ENCODE measurements at places on chromosomes 13 and 19.

GRCh38 chr19:54162241-54162805 lies 2.8 kb upstream of the LENG1 start:
- peak overlapping the region; percentile 78 for H3K4me3 ChIP-seq
- H3K27ac ChIP-seq, result peak overlapping the region; percentile 83
- H3K27me3 ChIP-seq, result peaks cover 42% of the 10 kb centered on the region
- peaks cover 11% of the 10 kb centered on the region for H3K36me3 ChIP-seq
- DNase-seq, result peak; percentile 89

DNA sequence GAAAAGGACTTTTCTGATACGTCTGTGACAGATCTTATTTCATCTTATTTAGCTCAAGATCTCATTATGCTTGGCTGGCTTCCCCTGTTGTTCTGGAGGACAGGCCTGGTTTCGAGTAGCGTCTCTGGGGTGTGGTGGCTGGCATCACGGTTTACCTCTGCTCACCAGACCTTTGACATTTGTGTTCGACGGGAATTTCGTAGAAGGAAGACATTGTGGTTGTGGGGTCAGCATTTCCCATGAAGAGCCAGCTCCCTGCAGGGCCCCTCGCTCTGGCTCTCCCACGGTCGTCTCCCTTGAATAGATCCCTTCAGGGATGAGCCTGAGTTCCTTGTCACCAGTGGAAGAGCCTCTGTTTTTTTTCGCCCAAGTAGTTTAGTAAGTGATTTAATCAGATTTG lies 78.6 kb upstream of the TEX29 start:
- no peaks in the 10 kb centered on the region for H3K4me1 ChIP-seq
- no peaks in the 10 kb centered on the region for H3K27me3 ChIP-seq
- no peak overlapping the region for H3K4me3 ChIP-seq
- H3K36me3 ChIP-seq, result peaks cover 38% of the 10 kb centered on the region
- no peak for DNase-seq

DNA sequence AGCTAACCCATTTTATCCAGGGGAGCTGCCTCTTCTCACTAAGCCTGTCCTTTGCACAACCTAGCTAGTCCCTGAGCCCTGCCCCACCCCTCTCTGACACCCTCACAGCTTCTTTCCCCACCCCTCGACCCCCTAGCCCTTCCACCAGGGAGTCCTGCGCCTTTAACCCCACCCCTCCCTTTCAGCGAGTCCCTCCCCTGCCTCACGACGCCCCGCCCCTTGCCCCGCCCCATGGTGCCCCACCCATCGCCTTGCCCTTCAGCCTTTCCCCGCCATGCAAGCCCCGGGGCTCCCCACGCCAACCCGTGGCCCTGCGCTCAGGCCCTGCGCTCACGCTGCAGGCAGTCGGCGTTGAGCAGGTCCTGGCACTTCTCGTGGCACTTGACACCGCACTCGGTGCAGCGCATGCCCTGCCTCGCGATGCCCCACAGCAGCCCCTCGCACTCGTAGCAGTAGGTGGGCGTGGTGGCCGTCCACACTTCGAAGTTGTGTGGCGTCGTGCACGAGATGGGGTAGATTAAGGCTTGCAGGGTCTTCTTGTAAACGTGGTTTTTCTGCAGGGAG lies 40.0 kb downstream of the UNC13A start:
- H3K36me3 ChIP-seq, result no peaks in the 10 kb centered on the region
- H3K27me3 ChIP-seq, result peaks cover 5% of the 10 kb centered on the region
- no peaks in the 10 kb centered on the region for H3K4me1 ChIP-seq
- no peak for DNase-seq
- no peak overlapping the region for H3K27ac ChIP-seq
- H3K4me3 ChIP-seq, result no peak overlapping the region

- no peak overlapping the region for H3K27ac ChIP-seq
- no peaks in the 10 kb centered on the region for H3K36me3 ChIP-seq
These were observed 393.6 kb downstream of the TDRD3 start for GRCh38 chr13:60790620-60791019.

DNA sequence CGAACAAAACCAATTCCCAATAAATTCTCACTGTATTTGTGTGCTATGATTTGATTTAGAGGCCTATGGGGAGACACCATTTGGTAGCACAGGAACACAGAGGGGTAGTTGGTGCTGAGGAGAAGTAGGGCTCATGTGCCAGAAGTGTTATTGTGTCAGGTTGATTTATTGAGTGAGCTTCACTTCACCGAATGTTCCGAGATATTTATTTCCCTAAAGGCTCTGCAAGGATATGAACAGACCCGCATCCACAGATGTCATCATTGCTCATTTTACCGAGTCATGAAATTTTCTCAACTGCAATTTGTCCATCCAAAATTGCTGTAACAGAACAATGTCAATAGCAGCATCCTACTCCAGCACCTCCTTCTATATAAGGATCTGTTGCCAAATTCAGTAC lies 69.5 kb downstream of the DACH1 start:
- H3K27ac ChIP-seq, result no peak overlapping the region
- H3K36me3 ChIP-seq, result no peaks in the 10 kb centered on the region
- no peaks in the 10 kb centered on the region for H3K27me3 ChIP-seq

GRCh38 chr13:75365724-75366173 lies 116.2 kb downstream of the TBC1D4 start:
- H3K36me3 ChIP-seq, result no peaks in the 10 kb centered on the region
- peaks cover 10% of the 10 kb centered on the region for H3K4me1 ChIP-seq
- no peak for DNase-seq
- no peak overlapping the region for H3K4me3 ChIP-seq

DNA sequence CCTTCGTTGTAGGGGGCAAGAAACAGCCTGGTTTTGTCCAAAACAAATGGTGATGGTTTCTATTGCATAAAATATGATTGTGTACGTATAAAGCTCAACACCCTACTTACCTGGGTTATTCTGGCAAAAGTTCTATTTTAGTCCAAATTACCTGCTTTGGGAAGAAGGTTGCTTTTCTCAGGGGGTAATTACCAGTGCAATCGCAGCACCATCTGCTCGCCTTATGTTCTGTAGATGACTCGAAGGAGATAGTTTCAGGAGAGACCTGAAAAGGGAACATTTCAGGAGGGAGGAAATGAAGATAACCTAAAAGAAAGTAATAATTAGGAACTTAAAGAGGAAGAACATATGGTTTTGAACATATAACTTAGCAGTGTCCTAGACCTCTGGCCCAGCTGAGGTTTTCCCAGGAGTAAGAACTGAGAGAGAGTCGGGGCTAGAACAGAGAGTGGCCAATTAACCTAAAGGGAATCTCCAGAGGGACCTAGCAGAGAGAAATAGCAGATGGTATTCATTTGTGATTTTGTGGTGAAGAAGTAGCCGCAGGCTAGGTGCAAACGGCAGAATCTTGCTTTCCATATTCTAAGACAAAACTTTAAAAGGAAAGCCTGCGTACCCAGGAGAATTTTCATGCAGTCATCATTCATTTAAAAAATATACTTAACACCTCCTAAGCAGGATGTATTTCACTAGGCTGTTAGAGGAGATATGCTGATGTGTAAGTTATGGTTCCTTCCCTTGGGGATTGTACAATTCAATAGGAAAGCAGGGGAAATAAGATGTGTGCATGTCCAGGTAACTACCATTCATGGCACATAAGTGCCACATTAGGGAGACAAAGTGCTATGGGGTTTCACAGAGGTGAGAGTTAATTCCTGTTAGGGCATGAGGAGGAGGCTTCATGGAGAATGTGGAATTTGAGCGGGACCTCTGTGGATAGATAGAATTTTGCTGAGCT lies 113.0 kb upstream of the SLC10A2 start:
- H3K36me3 ChIP-seq, result no peaks in the 10 kb centered on the region
- DNase-seq, result no peak
- H3K27ac ChIP-seq, result no peak overlapping the region
- H3K4me3 ChIP-seq, result no peak overlapping the region
- no peaks in the 10 kb centered on the region for H3K27me3 ChIP-seq

DNA sequence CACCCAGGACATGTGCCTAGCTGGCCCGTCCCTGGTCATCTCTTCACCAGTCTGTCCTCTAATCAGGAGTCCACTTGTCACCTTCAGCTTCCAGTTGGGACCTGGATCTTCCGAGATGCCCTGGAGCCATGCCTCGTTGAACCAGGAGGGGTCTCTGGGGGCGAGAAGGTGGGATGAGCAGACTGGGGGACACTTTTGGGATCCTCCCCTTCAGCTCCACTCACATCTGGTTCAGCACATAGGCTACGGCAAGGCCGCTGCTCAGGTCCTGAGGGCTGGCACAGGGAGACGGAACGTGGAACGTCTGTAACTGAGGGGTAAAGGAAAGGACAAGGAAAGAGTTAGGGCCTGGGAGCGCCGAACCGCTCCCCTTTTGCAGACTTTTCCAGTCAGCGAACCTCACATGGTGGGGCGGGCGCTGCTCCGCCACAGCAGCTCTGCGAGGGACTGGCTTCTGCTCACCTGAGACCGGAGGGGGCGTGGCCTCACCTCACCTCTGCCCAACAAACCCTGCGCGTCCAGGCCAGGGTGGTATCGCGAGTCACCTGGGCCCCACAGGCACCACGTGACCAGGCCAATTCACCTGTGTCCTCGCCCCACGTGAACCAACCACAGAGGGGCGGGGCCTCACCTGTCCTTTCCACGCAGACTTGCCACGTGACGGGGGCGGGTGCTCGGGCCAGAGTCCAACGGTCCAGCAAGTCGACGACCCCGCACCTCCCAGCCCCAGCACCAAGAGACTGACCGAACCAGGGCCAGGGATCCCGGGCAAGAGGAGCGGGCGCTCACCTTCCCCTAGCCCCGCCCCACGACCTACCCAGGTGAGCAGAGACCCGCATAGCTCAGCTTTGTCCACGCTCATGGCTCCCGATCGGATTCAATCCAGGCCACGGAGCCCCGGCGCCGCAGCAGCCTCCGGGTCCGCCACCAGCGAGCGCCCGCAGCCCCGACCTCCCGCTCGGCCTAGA lies at the start of gene HOOK2:
TSS of gene HOOK2 (minus strand) at position 965 of the 968 bp plus-strand sequence. CDS start at position 862, 103 bp downstream.
- peak; percentile 65 for DNase-seq
- H3K4me3 ChIP-seq, result peak within 1 kb of the TSS; percentile 76
- H3K27ac ChIP-seq, result peak within 1 kb of the TSS; percentile 79
- H3K27me3 ChIP-seq, result peaks cover 16% of the 10 kb centered on the region
- H3K36me3 ChIP-seq, result no peaks in the 10 kb centered on the region
- peaks cover 47% of the 10 kb centered on the region for H3K4me1 ChIP-seq

Measured in activated naive CD4-positive, alpha-beta T cell treated with anti-CD3 and anti-CD28 coated beads, Interleukin-2, amount 10 ng/mL, durations not matched to agents 7 days and 5 days (primary cell).